ENCODE measurements at places on chromosomes 7 and 10.

DNA sequence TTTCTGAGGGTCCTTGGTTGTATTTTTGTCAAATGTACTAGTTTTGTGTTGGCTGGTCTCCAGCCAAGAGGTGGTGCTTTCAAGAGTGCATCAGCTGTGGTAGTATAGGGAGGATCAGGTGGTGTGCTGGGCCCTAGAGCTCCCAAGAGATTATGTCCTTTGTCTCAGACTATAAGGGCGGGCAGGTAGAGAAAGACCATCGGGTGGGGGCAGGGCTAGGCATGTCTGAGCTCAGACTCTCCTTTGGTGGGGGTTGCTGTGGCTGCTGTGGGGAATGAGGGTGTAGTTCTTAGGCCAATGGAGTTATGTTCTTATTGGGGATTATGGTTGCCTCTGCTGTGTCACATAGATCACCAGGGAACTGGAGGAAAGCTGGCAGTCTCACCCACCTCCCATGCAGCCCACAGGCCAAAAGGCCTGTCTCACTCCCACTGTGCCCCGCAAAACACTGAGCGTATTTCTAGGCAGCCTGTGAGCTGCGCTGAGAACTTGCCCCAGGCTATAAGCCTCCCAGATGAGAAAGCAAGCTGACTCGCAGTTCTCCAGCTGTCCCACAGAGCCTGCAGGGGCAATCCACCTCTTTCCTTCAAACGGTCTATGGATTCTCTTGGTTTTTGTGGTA lies 1066.7 kb downstream of the GRM8 start:
- DNase-seq, result no peak

GRCh38 chr10:80272793-80273522 lies 16.5 kb downstream of the MAT1A start:
- no peak for DNase-seq

GRCh38 chr7:96414931-96415292 lies 93.0 kb upstream of the SLC25A13 start:
- peak; percentile 38 for DNase-seq

- no peak for DNase-seq
Observed at GRCh38 chr7:921071-921461, 33.4 kb downstream of the ADAP1 start.

DNA sequence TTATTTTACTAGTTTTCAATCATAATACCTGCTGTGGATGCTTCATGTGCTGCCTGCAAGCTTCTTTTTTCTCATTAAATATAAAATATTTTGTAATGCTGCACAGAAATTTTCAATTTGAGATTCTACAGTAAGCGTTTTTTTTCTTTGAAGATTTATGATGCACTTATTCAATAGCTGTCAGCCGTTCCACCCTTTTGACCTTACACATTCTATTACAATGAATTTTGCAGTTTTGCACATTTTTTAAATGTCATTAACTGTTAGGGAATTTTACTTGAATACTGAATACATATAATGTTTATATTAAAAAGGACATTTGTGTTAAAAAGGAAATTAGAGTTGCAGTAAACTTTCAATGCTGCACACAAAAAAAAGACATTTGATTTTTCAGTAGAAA lies 103.0 kb downstream of the PTEN start:
- peak; percentile 55 for DNase-seq

- DNase-seq, result no peak
Observed at GRCh38 chr7:127667759-127668530, 16.0 kb downstream of the SND1 start.

- DNase-seq, result no peak
Observed at GRCh38 chr10:124450012-124450782, at the start of gene NKX1-2. Gene NKX1-2, minus strand, starts transcription at chr10:124450035. Its CDS starts 92 bp downstream, at chr10:124449943.

DNA sequence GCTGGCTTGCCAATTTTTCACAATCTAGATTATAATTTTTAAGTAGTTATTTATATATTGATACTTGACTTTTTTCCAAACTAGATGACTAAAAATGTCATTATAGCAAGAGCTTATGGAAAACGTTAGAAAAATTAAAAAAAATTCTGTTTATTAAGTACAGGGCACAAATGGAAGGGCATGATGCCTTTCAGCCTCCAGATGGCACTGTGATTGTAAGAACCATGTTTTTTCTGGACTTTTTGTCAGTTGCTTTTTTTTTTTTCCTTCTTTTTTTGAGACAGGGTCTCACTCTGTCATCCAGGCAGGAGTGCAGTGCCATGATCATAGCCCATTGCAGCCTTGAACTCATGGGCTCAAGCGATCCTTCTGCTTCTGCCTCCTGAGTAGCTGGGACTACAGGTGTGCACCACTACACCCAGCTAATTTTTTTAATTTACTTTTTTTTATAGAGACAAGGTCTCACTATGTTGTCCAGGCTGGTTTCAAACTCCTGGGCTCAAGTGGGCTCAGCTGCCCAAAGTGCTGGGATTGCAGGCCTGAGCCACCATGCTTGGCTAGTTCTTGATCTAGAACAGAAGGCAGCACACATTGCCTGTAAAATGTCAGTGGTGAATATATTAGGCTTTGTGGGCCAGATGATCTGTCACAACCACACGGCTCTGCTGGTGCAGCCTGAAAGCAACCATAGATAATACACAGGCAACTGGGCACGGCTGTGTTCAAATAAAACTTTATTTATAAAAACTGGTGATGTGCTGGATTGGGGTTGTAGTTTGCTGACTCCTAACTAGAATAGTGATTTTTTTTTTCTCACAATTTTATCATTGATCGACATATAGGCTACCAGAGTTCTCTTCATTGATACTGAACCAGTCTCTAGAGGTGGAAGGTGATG lies 27.4 kb downstream of the UCMA start:
- DNase-seq, result peak; percentile 63

DNA sequence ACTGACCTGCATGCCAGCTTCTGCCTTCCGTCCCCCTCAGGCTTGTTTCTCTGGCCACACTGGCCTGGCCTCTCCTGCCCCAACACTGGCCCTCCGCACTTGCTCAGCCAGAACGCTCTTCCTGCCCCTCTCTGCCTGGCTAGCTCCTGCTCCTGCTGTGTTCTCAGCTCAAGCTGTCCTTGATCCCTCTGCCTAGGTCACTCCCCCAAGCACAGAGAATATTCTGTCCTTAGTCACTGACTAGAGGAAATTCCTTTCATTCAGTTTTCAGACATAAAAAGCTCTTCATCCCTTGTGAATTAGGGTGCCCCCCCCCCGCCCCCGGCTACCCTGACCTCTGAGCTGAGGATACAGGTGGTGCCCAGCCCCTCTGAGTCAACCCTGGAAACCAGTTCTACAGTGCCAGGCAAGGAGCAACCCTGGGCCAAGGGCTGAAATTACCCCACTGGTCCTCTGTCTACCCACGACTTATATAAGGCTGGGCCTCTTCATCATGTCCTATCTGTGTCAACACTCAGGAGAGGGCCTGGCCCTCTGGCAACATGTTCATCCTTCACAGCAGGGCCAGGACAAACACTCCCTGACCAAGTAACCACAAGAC lies 6.6 kb upstream of the SGPL1 start:
- DNase-seq, result no peak

- DNase-seq, result no peak
Observed at GRCh38 chr10:104807581-104808310, 166.7 kb downstream of the SORCS3 start.

- no peak for DNase-seq
Observed at GRCh38 chr10:19518109-19518508, 298.1 kb upstream of the PLXDC2 start.

GRCh38 chr7:32871624-32872371 lies 19.8 kb downstream of the KBTBD2 start:
- no peak for DNase-seq

DNA sequence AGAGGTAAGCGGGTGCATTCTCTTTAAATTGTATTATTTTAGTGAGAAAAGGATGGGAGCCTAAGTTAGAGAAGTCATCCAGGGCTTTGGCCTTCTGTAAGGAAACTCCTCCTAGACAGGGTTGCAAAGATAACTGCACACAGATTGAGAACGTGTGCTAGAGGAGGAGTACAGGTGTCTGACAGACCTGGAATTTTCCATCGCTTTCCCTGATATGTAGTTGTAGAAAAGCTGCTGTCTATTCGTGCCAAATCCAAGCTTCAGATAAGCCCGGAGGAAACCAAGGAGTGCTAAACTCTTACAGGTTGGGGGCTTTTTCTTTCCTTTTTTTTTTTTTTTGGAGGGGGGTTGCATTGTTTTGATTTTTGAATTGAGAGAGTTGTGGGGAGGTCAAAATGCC lies 23.1 kb downstream of the LRRC4 start:
- DNase-seq, result no peak

DNA sequence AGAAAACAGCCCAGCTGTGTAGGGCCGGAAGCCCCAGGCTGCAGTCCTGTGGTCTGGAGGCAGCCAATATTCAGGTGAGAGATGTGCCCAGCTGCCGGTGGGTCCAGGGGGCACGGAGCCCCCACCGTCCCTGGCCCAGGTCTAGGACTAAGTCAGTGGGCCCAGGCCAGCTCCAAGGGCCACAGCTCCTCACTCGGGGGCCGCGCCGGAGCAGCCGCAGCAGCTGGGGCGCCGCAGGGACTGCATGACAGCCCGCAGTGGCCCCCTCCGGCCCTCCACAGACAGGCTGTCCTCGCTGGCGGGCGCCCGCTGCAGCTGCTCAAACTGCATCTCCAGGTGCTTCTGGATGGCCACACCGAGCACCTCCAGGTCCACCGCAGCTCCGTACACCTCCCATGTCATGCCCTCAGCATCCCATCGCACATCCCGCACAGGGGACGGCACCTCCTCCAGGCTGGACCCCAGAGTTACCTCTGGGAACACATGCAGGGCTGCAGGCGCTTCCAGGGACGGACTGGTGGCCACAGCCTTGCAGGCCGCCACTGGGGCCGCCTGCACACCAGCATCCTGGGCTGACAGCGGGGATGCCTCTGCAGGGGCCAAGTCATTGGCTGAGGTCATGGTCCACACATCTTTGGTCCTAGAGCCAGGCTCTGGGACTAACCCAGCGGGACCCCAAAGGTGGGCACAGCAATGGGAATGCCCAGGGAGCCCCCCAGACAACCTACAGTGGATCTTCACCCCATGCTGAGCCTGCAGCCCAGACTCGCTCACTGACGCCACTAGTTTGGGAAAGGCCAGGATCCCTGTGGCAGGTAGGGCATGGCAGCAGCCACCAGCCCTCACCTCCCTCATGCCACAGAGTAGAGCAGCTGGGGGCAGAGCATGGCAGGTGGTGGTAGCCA lies 7.0 kb downstream of the GPRIN2 start:
- no peak for DNase-seq

DNA sequence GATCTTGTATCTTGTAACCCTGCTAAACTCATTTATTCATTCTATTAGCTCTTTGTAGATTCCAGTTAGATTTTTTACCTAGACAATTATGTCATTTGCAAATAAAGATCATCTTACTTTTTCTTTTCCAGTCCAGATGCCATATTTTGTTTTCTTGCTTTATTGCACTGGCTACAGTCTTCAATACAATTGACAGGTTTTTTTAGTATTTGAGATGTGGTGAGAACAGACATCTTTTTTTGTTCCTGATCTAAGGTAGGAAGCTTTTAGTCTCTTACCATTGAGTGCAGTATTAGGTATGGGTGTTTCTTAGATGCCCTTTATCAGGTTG lies 12.1 kb downstream of the SPRN start:
- DNase-seq, result no peak

GRCh38 chr7:128879939-128880746 lies 17.5 kb downstream of the ATP6V1F start:
- peak; percentile 54 for DNase-seq

DNA sequence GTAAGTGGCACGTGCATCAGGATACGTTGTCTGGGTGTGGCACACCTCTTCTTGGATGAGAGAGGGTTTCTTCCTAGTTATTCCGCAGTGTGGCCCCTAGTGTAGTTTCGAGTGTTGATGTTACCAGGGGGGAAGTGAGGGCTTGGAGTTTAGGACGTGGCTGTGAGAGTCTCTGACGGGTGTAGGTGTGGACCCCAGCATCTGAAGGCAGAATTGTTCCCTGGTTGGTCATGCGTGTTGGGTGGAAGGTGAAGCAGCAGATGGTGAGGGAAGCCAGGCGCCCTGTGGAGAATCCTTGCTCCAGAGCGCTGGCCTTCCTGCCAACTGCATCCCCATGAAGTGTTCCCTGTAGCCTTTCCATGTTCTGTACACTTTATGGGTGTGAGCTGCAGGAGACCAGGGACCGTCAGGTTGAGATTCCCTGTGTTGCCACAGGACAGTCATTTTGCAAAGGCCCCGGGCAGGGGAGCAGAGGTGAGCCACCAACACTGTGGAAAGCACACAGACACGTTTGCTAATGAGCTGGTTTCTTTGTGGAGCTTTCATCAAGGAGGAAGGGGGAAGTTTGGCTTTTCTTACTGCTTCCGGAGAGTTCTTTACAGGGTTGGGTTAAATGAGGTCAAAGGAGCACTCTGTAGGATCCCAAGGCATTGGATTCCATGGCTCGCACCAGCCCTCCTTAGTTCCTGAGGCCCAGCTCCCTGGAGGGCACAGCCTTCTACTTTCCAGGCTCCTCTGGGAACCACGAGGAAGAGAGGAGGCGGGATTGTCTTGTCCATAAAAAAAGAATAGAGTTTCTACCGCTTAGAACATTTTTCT lies 32.0 kb downstream of the TSPAN14 start:
- DNase-seq, result no peak

DNA sequence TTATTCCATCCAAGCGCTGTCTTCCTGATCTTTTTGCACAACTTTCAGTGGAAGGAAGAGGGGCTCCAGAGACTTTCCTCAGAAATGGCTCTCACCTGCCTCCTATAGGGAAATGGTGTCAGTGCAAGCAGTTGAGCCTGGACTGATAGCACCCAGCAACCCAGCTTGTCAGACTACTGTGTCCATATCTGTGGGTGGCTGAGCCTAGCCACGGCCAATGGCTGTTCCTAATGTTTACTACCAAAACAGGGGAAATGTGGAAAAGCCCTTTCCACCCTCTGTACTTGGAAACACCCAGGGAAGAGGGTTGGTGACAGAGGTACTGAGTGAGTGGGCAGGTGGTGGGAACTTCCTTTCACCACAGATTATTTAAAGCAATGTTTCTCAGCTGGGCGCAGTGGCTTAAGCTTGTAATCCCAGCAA lies 4.3 kb upstream of the YKT6 start:
- DNase-seq, result peak; percentile 57

- peak; percentile 67 for DNase-seq
Observed at GRCh38 chr10:110279407-110279986, 25.2 kb downstream of the SMNDC1 start.

GRCh38 chr7:12826079-12826478 lies 138.6 kb downstream of the ARL4A start:
- no peak for DNase-seq

- no peak for DNase-seq
Observed at GRCh38 chr10:113480851-113481502, 71.9 kb upstream of the HABP2 start.

- DNase-seq, result no peak
Observed at GRCh38 chr10:17128261-17128660, 1.4 kb downstream of the CUBN start.
